HS-5 (cell line): ENCODE measurements at places on chromosomes 4 and X.

- no peak for DNase-seq
Observed at GRCh38 chrX:52983321-52984000, 25.1 kb upstream of the FAM156A start.

DNA sequence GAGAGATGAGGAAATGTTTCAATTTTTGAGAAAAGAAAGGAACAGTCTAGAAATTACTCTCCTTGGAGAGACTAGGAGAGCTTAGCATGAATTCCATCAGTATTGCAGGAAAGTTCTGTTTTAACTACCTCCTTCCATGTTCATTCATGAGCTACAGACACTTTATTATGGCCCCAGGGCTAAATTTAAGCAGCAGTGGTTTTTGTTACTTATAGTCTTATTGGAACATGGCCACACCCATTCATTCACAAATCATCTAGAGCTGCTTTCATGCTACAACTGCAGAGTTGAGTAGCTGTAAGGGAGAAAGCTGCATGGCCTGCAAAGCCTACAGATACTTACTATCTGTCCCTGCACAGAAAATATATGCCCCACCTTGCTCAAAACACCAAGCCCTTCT is 81.7 kb downstream of the SHISA3 start:
- DNase-seq = no peak

DNA sequence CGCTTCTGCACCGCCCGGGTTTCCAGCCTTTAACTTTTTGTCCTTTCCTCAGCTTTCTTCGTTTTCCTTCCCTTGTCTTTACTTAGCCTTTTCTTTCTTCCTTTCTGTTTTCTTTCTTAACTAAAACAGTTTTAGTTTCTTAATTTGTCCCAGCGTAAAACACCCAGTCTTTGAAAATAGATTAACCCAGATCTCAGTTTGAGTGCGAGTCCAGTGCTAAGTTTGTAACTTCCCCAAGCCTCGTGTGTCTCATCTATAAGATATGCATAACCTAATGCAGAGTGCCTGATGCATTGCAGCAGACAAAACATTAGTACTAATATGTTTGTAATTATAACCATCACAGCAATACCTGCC is 460 bp upstream of the GEMIN8 start:
- DNase-seq = no peak

DNA sequence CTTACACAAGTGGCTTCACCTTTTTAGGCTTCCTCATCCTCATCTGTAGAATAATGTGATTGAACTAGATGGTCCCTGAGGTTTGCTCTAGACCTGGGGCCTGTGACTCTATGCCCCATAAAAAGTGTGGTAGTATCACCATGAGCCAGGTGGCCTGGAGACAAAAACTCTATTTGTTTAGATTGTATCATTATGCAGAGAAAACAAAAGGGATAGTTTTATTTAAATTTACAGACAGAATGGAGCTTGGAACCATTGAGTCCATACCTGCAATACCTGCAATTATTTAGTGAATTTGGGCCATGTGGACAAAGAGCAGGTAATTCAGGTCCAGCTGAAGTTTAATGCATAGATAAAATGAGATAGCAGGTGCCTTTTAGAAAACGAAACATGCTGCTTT is 139.5 kb upstream of the RPL34 start:
- no peak for DNase-seq

DNA sequence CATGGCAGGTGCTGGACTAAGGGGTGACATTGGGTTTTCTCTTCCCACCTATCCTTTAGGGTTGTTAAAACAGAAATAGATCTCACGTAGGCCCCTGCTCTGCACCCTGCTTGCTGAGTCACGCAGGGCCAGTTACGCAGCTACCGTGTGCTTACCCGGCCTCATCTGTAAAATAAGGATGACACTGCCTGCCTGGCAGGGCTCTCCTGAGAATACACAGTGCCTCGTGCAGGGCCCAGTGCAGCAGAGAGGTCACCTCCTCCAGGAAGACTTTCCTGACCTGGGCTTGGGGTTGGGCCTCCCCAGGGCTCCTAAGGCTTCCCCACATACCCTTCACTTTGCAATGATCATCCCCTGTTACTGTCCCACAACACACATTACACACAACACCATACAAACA is 33.6 kb upstream of the JAKMIP1 start:
- DNase-seq = no peak

DNA sequence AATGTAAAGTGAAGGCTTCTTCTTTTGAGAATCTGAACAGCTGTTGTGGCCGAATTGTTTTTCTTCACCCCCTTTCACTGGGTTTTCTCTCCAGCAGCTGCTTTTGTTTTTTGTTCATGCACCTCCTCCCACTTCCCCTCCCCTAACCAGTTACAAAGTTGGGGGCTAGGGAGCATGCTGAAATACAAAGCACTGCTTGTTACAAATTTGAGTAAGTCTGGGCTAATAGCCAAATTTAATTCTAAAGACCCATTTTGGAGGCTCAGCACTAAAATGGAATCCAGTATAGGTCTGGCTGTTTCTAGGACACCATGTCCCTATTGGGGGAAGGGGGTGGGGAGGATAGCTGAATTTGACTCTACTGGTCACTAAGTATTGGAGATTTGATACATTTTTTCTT is 89.2 kb upstream of the GPM6B start:
- DNase-seq = no peak

- no peak for DNase-seq
Observed at GRCh38 chrX:72260448-72260847, 16.6 kb downstream of the RPS4X start.

DNA sequence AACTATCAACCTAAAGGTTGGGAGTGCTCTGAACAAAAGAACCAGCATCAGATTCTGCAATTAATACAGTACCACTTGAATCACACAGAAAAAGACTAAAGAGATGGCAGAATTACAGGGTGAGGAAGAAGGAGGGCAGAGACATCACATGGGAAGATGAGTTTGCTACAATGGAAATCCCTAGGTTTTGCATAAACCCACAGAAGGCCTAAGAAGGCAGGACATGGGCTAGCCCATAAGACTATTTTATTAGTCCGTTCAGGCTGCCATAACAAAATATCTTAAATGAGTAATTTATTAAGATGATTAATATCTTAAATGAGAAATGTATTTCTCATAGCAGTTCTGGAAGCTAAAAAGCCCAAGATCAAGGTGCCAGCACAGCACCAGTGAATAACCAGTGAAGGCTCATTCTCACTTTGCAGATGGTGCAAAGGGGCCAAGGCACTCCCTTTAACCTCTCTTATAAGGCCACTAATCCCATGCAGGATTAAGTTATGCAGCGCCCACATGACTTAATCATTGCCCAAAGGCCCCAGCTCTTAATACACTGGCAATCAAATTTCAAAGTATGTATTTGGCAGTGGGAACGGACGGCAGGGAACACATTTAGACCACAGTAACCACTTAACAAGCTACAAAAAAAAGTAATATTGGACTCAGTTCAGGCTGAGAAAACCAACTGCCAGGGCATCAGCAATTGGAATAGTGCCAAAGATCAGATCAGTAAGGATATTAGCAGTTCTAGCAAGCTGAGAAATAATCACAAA is 47.6 kb upstream of the NEUROG2 start:
- no peak for DNase-seq

GRCh38 chr4:1568855-1569460 is 115.2 kb downstream of the FAM53A start:
- DNase-seq = no peak

- DNase-seq = no peak
Observed at GRCh38 chr4:171947400-171947799, 134.2 kb downstream of the GALNTL6 start.

DNA sequence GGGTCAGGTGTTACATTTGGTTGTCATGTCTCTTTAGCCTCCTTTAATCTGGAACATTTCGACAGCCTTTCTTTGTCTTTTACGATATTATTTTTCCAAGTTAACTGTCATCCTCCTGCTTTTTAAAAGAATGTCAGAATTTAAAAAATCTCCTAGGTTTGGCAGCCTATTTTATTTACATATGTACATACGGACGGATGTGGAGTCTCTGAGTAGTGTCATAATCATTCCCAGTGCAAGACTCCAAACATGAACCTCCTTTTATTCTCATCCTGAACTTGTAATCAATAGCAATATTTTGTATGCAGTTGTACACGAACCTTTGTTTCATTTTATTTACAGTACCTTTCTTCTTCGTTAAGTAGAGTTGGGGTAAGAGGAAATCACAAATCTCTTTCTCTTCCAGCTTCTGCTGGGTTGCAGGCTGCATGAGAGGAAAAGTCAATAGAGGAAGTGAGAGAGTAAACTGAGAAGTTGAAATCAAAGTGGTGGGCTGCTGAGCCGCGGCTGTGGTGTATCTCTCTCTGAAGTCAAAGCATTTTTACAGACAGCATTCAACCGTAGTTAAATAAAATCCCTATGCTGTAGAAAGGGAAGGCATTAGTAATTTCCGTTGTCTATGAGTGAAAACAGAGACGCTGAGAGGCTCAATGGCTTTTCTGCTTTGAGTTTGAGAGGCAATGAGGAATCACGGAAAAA is 53.9 kb upstream of the RPS6KA3 start:
- DNase-seq = no peak

GRCh38 chr4:53790286-53790685 is 199.0 kb upstream of the LNX1 start:
- no peak for DNase-seq

- DNase-seq = no peak
Observed at GRCh38 chrX:110941906-110942305, 146.3 kb upstream of the CHRDL1 start.

- DNase-seq = peak; percentile 19
Observed at GRCh38 chr4:38949411-38950051, 81.9 kb downstream of the FAM114A1 start.
